ENCODE measurements at places on chromosomes 3 and 15.

- no peak for DNase-seq
Measured at GRCh38 chr3:191750618-191751017, 289.7 kb downstream of the PYDC2 start.

DNA sequence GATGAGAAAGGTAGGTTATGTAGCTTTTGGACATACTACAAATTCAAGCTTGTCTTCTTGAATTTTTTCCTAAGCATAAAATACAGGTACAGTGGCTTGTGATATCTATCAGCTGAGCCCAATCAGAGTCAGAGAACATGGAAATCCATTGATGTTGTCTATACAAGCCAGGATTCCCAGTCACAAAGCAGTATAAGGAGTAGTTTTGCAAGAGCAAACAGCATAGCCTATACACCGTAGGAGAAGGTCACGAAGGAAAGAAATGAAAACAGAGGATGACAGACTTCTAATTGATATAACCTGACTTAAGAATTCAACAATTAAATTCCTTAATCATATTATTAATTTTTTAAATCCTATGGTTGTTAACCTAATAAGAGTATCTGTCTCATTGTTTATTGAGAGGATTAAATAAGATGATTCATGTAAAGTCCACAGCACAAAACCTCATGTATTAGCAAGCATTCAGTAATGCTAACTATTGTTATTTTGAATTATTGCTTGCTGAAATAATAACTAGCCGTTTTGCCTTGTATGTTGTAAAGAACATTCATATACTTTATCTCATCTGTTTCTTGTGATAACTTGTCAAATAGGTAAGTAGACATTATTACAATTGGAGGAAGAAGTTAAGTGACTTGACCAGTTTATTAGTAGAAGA, 276.6 kb upstream of the ZPLD1 start:
- DNase-seq: no peak

- peak; percentile 36 for DNase-seq
Measured at GRCh38 chr3:56702490-56703315, 19.6 kb upstream of the TASOR start.

- DNase-seq: no peak
Measured at GRCh38 chr3:89584398-89584797, 477.0 kb downstream of the EPHA3 start.

GRCh38 chr3:76300746-76301145, 515.4 kb upstream of the ZNF717 start:
- DNase-seq: no peak

- no peak for DNase-seq
Measured at GRCh38 chr3:5918626-5919025, 731.1 kb downstream of the EDEM1 start.

- peak; percentile 42 for DNase-seq
Measured at GRCh38 chr3:46965151-46965550, 11.4 kb downstream of the CCDC12 start.

DNA sequence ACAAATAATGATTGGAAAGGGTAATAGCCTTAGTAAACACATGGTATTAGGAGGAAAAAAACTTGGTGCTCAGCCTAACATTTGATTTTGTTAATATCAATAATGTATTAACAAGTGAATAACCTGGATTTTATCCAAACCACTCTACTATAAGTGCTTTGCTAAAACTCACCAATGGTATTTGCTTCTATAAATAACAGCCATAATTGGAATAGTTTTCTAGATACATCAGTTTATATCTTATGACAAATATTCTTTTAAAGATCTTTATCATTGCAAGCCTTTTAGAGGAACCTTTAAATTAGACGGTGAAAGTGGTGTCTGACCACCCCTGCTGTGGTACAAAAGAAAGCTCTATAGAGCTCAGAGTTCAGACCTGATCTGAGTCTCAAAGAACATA, 123.9 kb downstream of the SHOX2 start:
- no peak for DNase-seq

DNA sequence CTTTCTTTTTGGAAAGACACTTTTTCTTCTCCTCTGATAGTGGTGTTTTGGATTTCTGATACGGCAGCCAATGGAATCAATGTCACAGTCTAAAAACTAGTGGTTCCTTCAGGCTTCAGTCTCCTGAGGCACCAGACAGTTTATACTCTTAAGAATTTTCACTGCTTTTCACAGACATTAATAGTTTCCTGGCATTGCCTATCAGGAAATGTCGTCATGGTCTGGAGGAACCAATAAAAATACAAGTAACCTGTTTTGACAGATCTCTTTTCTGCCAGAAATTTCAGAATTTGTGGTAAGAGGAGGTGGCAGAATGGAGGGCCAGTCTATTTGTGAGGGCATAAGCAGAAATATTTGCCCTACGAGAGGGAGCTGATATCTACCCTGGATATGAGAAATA, 44.8 kb downstream of the FILIP1L start:
- no peak for DNase-seq

DNA sequence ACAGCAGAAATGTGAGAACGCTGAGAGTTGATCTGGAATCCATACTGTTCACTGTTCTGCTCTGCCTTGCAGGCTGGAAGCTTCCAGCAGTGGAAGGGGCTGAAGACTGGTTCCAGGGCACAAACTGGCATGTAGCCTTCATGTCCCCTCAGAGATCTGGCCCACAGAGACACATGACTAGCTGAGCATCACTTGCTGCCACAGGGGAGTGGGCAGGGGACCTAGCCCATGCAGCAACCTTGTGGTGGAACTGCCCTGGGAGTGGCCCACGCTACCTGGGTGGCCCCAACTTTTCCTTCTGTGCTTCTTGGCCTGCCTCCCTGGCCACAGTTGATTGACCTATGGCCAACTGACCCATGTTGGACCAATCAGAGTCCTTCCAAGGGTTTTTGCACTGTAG, 98.1 kb downstream of the TPRA1 start:
- no peak for DNase-seq

DNA sequence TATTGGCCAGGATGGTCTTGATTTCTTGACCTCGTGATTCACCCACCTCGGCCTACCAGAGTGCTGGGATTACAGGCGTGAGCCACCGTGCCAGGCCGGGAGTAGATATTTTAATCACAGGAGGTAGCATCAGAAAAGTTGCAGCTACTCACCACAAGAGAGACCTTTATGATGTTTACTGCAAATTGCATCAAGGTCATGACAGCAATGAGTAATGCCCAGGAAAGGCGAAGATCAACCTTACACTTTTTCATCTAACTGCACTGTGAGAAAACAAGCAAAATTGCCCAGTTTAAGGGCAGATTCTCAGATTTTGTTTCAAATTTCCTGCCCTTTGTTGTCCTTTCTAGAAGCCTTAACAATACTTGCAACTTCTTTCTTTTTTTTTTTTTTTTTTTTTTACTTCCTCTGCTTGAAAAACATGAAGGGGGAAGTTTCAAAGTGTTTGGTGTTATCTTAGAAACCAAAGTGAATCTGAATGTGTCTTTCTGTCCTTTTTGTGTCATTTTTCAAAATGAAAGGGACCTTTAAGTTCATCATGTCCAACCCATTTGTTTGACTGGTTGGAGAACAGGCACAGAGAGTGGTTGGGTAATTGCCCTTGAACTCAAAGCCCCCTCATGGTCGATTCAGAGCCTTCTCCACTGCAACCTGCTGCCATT, 25.0 kb downstream of the TGFBR2 start:
- peak; percentile 84 for DNase-seq

DNA sequence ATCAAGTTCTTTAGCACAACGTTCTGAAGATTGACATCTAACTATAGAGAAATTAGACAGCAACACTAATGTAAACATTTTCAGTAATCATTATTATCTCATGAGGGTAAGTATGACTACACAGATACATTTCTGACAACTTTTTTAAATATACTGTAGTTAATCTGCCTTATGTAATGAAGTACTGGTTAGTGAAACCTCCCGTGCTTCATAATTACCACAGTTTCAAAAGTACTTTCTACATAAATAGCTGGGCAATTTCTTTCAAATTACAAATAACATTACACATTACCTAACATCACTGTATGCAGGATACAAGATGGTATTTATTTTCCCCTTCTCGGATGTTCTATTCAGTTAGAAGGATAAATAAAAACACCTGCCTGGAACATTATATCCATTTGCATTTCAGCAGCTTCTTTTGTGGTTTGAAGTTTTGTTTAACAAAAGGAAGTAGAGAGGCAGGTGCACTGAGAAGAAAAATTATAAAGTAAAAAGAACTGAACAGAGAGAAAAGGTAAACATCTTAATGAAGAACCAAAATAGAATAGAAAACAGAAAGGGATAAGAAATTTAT, 1241.5 kb upstream of the GBE1 start:
- DNase-seq: no peak

GRCh38 chr3:53134631-53135232, 4.5 kb upstream of the RFT1 start:
- peak; percentile 78 for DNase-seq

DNA sequence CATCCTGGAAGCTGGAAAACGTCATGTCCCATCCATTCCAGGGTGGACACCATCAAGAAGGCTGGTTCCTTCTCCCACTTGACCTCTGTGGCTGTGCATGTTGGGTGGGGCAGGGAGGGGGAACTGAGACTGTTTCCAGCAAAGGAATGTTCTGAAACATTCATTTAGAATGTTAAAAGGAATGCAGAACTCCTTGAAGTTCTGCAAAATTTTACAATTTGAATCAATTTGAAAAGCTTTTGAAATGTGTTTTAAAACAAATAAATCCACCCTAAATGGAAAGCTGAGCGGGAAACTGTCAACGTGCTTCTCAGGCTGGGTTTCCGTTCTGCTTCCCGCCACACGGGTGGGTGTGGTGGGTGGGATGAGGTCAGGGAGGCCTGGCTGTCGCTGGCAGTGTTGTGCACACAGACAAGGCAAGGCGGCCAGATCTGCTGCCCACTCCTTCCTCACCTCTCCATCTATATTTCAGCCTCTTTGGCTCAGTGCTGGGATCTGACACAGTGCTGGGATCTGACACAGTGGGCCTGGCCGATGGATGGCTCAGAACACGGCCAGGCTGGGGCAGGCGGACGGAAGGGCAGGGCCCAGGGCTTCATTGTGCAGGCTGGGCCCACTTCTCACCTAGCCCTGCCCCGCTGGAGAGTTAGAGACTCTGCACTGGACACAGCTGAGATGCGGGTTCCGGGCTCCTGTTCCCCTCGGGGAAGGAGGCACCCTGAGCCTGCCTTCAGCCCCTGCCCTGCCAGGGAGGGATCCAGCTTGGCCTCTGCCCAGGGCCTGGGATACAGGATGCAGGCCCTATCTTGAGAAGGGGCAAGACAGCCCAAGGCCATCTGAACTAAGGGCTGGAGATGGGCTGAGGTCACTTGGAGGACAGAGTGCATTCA, 110.4 kb downstream of the TMEM266 start:
- no peak for DNase-seq

GRCh38 chr15:37087131-37087588, 13.2 kb downstream of the MEIS2 start:
- no peak for DNase-seq

GRCh38 chr15:72203507-72203837, 5.9 kb upstream of the GRAMD2A start:
- no peak for DNase-seq

DNA sequence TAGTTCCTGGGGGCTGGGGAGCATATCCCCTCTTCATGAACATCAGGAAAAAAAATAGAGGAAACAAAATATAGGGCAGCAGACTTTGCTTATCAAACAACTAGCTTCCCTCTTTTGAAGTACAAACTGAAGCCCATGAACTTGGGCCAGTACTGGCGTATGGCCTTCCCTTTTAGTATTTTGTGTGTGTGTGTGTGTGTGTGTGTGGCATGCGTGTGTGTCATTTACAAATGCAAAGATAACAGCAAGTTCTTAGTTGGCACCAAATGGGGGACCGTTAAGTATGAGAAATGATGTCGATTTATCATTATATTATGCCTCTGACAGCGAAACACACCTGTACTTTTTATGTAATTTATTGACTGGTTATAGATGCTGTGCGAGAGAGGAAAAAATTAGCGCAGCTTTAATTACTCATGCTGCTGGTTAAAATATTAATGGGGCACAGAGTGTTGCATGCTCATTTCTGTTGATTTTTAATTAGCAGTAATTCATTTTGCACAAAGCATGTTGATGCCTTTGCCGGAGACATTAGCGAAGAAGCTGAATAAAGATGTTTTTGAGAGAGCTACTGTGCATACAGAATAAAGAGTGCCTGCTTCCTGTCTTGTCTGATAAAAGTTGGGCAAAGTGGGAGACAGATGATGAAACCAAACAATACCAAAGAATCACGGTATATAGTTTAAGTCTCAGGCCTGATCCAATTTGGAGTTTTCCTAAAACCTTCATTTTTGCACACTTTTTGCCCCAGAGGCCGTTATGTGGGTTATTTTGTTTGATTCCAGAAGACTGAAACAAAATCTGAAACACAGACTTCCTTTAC, 297.1 kb downstream of the SATB1 start:
- no peak for DNase-seq

DNA sequence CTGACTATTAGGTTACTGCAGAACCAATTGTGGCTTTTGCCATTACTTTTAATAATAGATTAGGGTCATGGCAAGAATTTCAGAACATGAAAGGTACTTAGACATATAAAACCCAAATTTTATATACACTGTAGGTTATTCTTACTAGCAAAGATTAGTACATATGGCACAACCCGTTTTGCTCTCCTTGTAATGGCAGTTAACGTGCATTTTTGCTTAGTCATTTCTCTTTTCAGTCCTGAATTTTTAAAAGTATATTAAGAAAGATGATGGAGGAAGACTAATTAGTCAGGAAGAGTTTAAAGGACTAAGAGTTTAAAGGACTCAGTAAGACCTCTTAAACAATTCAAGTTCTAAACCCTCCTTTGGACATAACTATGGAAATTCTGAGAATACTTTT, 114.0 kb downstream of the PEAK1 start:
- no peak for DNase-seq

DNA sequence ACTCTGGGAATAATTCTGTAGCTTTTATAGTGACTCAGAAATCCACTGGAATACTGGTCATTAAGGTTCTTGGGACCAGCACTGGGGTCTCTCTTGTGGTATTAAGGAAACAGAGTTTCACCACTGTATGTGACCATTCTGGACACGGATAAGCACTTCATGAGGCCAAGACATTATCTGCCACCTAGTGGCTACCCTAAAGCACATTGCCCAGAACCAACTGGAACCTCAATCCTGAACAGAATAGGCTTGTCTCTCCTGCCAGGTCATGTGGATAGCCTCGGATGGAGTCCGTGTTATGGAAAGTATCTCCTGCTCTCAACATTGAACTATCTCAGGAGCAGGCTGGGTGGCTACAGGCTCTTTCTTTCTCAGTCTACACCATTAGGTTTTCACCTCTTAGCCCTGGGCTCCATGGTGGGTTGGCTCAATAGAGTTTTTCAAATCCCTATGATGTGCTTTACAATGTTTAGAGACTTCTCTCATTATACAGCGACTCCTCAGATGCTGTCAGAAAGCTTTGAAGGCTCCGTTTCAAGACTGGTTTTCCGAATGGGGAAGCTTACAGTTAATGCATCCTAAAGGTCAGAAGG, 167.6 kb upstream of the ST8SIA2 start:
- no peak for DNase-seq

DNA sequence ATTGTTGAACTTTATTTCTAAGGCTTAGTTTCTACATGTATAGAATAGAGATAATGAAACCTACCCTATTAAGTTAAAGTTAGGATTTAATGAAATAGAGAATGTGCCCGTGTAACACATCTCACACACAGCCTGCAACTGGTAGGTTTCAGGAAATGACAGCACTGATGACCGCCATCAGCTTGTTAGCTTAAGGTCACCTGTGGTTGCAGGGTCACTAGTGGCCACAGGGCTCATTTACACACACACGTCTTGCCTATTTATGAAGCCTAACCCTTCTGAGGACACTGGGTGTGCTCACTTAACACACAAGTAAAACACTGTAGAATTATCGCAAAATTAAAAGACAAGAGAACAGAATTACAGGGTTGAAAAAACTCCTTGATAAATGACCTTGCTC, 20.1 kb downstream of the CHRM5 start:
- DNase-seq: no peak

GRCh38 chr15:89034305-89034704, 54.0 kb upstream of the ABHD2 start:
- DNase-seq: no peak
